Panc1 (cell line): ENCODE measurements at places on chromosomes 6 and 20. TPM values are rescaled to one million over a fixed set of nuclear protein-coding genes. Genes with fewer than 3 reads are reported as not detected.

The PCK1 gene
- total RNA-seq, result 0.21 TPM

- DNase-seq, result no peak
Measured at GRCh38 chr6:38988736-38989449, 59.7 kb upstream of the GLP1R start.

- DNase-seq, result no peak
Measured at GRCh38 chr6:36643977-36644376, 34.5 kb upstream of the CDKN1A start.

The PACRG gene
- total RNA-seq, result 0.59 TPM

DNA sequence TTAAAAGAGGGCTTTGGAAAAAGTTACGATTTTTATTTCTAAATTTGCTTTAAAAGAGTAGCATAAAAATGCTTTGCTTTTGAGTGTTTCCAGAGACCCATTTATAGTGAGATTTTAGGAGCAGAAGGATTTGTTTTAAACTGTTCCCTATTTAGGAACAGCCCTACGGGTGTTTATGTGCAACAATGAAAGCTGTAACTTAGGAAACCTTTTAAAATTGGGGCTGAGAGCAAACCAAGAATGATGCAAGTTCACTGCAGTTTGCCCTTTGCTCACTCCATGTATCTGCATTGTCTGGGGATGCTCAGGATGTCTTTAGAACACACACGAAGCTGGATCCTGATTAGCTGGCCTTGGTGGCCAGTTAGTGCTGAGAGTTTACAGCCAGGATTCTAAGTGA is 40.9 kb downstream of the GHRH start:
- no peak for DNase-seq

The HLA-G gene
- 0.62 TPM for total RNA-seq

The PPP1R16B gene
- total RNA-seq, result 0.92 TPM

DNA sequence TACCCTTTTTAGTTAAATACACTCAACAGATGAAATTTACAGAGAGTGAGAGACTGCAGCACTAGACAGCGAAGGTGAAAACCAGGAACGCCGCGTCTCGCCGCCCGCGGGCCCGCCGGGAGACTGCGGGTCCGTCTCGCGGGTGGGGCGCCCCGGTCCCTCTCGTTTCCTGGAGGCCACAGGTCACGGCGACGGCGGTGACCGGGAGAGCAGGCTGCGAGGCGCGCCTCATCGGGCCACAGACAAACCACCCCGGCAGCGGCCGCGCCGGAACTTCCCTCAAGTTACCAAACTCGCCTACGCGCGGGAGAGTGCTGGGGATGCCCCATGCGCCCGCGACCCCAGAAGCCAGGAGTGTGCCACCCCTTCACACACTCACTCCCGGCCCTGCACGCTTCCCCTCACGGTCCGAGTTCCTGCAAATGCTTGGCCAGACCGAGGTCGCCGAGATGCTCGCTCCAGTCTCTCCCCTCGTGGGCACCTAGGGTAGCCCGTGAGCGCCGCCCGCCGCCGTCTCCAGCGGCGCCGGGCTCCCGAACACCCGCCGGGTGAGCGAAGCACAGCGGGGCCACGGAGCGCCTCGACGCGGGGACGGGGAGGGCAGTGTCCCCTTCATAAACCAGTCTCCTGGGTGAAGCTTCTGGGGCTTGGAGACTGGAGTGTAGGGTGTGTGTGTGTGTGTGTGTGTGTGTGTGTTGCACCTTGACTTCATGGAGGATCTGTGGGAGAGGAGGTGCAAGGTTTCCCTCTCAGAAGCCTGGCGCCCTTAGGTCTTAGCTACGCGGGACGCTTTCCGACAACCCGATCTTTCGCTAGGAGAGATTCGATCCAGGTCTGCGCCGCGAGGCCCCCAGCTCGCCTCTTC is 1.4 kb downstream of the BACH2 start:
- DNase-seq, result no peak

GRCh38 chr20:32971703-32972161 is 32.5 kb downstream of the SUN5 start:
- no peak for DNase-seq

DNA sequence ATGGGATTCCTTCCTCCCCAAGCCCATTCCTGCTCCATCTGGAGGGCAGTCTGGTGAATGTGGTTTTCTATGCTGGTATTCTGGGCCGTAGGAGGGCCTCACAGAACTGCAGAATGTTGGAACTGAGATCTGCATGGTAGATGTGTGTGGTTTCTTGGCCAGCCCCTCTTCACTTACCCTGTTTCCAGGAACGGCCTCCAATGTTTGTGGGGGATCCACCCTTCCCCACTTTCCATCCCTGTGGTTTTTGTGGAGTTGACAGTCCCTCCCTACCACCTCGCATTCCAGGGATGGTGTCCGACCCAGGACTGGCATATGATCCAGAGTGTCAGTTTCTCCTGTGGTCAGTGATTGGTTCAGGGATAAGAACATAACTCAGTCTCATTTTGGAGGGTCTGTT is 26.7 kb upstream of the TMEM14A start:
- DNase-seq, result no peak
